ENCODE measurements at places on chromosomes 7 and 10.

- no peak for DNase-seq
Measured at GRCh38 chr7:116809636-116810266, 52.6 kb upstream of the CAPZA2 start.

DNA sequence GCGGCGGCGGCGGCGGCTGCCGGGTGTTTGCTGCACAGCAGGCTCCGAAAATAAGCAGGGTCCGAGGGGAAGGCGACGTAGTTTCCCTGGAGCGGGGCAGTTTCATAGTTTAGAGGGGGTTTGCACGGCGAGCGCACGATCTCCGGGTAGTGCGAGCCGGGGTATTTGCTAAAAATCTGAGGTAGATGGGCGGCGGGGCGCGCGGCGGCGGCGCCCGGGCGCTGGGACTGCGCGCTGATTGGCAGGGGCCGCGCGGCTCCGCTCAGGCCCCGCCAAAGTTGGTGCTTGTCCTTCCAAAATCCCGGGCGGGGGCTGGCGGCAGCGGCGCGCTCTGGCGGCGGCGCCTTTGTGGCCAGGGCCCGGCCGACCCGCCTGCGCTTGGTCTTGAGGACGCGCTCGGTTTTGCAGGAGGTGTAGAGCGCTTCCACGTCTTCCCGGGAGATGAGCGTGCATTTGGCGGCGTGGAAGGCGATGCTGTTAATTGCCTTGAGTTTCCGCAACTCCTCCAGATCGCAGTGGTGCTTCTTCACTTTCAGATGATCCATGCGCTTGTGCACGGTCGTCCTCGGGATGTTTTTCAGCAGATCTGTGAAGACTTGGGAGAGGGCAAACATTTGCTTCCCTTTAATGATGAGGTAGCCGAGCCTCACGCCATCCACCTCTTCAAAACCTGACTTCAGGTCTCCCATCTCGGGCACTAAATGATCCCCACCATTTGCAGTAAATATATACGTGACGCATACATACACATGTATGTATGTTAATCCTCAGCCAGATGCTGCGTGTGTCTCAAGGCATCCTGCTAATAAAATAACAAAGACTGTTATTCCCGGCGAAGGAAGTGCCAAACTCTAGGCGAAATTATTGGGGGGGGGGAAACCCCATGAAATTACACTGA lies 8.1 kb downstream of the SKIDA1 start:
- DNase-seq = no peak

- DNase-seq = no peak
Measured at GRCh38 chr7:197413-198335, 5.3 kb downstream of the FAM20C start.

DNA sequence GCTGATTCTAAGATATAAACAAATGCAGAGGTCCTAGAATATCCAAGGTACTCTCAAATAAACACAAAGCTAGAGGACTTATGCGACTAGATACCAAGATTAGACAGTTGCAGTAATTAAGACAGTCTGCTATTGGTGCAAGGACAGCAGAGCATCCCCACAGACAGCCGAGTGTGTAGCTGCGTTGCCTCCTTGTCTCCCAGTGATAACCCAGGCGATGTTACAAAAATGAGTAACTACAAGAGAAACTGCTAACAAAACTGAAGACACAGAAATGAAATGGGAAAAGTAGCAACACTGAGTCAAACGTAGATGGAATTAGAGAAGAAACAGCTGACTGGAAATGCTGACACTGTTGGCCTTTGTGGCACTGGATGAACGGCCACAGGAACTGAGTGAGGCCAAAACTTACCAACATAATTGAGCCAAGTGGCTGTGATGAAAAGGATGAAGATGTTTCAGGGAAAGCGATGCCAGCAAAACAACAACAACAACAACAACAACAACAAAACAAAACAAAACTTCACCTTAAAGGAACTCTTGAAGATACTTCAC lies 54.3 kb downstream of the BAIAP2L1 start:
- no peak for DNase-seq

DNA sequence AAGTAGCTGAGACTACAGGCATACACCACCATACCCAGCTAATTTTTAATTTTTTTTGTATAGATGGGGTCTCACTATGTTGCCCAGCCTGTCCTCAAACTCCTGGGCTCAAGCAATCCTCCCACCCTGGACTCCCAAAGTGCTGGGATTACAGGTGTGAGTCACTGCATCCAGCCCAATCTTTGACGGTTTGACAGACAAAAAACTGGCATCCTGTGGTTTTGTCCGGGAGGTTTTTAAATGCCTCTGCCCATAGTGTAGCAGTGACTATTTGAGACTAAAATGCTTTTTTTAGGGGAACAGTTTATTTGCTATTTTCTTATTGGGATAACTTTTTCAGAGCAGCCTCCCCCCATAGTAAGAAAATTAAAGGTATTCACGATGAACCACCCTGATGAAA lies 523.7 kb upstream of the GALNT17 start:
- DNase-seq = no peak

DNA sequence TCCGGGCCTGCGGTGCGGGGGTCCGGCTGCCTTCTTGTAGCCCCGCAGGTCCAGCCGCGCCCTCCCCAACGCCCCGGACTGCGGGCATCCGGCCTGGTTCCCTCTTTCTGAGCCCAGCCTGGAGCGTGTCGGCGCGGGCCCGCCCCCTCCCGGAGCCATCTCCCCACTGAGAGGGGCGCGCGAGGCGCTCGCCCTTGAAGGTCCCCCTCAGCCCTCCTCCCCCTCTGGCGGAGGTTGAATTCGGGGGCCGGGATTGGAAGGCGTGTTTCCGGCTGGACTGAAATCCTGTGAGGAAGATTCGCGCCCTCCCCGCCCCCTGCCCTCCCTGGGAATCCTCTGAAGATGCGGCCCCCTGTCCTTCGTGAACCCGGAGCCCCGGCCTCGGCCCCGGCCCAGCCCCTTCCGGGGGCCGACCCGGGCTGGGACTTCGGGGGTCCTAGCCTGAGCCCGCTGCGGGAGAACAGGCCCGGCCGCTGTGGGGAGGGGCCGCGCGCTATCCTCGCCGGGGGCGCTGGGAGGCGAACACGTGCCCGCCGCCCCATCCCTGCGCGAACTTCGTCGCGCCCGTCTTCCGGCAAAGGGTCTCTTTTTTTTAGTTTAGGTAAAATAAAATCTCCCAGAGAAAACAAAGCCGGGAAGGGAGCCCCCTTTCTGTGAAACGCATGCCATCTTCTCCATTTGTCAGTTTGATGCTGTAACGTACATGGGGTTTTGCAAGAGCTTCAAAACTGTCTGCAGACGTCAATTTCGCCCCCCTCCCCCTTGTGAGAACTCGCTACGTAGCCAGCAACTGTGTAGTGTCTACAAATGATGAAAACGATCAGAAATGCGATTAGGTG lies 636 bp downstream of the PDCD4 start:
- DNase-seq = peak; percentile 71

DNA sequence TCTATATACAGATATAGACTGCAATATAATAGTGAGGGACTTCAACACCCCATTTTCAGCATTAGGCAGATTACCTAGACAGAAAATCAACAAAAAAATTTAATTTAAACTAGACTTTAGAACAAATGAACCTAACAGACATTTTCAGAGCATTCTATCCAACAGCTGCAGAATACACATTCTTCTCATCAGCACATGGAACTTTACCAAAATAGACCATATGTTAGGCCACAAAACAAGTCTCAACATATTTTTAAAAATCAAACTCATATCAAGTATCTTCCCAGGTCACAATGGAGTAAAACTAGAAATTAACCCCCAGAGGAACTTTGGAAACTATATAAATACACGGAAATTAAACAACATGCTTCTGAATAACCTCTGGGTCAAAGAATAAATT lies 169.6 kb downstream of the MTERF1 start:
- DNase-seq = no peak

DNA sequence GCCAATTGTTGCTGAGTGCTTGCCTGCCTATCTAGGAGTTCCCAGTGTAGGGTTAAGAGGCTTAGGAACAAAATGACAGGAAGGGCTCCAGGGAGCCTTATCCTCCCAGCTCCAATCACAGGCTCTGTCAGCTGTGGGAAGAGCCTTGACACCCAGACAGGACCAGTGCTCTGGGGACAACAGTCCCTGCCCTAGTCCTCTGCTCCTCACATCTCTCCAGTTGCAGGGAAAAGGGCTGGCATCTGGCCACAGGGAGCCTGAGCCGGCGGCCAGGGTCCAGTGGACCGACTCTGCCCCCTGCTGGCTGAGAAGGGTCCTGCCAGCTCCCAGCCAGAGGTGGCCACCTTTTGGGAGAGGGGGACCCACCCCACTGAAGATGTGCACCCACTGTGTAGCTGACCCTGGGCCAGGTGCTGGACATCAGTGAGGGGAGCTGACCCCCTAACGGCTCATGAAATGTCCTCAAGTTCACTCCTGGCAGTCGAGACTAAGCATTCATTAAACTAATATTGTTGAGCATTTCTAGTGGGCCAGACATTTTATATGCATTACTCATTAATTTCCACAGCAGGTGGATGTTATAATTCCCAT lies 17.6 kb downstream of the DNAJB12 start:
- DNase-seq = peak; percentile 48

DNA sequence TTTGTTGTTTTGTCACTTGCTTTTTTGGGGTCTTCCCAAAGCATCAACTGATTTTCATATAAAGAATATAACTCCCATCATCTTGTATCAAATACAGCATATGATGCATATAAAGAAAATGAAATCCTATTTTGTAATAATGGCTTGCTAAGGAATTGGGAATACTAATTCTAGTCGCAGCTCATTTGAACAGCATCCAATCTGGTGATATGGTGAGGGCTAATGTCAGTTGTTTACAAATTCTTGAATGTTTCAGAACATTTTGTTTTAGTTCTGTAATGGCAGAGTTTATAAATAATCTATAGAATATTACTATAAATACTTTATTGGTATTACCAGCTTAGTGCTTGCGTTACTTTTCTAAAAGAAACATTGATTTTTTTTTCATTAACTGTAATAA lies 8.9 kb downstream of the PALS2 start:
- no peak for DNase-seq

DNA sequence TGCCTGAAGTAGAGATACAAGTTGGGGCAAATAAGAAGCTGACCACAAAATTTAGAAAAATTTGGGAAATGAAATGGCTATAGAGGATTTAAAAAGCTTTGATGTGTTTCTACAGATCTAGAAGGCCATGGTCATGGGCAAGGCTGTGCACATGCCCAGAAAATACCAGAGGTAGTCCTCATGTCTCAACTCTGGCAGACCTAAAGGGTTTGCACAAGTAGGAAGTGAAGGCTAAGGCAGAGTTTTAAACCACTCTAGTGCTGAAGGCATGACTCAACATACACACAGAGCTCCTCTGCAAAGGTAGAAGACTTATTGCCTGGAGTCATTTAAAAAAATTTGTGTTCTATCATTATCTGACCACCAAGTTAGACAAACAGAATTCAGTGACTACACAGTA lies 364.6 kb downstream of the CCSER2 start:
- no peak for DNase-seq

DNA sequence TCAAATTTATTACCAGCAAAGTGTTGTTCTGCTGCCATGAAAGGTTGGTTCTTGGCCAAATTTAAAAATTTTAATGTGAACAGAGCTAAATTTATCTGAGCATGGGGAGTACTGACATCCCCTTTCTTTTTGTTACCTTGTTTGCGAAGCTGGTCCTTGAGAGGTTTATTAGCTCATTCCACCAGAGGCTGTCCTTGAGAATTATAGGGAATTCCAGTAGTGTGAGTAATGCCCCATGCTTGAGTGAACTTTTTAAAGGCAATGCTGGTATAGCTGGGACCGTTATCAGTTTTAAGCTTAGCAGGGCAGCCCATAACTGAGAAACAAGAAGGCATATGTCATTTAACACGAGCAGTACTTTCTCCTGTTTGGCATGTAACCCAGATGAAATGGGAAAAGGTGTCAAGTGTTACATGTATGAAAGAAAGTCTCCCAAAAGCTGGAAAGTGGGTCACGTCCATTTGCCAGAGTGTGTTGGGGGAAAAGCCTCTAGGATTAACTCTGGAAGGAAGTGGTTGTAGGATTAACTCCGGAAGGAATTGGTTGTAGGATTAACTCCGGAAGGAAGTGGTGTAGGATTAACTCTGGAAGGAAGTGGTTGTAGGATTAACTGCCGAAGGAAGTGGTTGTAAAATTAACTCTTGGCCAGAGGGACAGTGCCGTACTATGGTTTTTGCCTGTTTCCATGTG lies 37.3 kb upstream of the AKR1C2 start:
- no peak for DNase-seq

DNA sequence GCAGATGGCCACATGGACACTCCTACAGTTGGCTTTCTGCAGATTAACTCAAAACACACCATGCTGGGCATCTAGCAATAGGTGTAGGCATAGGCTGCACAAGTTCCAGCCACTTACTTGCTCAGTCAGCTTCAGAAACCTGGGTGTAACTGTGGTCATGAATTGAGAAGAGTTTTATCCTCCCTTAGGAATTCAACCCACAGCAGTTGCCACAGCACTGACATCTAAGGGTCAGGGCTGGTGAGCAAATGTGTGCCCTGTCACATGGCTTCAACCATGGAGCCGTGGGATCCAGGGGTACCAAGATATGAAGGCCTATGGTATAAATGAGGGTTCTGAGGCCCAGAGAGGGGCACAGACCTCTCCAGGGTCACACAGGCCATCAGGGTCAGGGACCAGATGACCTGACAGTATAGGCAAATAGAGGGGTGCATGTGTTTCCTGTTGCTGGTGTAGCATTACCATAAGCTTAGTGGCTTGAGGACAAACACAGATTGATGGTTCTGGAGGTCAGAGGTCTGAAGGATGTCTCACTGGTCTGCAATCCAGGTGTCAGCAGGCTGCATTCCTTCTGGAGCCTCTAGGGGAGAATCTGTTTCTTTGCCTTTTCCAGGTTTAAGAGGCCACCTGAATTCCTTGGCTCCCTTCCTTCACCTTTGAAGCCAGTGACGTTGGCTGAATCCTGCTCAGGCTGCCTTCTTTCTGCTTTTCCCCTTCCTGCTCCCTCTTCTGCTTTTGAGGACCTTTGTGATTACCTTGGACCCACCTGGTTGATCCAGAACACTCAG lies 24.1 kb downstream of the MINDY4 start:
- no peak for DNase-seq

GRCh38 chr10:4980793-4981192 lies 17.6 kb downstream of the AKR1C1 start:
- DNase-seq = no peak

DNA sequence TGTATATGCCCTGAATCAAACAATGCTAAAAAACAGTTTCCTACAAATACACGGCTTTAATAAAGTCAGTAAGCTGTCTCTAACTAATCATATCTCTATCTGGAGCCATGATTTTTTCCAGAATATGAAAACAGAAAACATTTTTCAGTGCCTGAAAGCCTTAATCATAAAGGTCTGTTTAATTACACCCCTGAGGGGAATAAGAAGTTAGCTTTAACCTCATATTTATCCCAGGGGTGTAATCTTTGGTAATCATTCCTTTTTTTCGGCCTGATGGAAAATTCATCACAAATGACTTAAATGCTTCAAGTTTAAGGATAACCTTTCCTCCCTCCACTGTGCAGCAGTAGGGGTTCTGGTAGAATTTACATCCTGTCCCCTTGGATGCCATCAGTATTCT lies 124.2 kb downstream of the ATE1 start:
- no peak for DNase-seq

All from activated T-helper 1 cell treated with anti-CD3 and anti-CD28 coated beads, Interleukin-2, amount 50 U/mL, for 16 hours (primary cell).